ENCODE measurements at places on chromosomes 6 and 20.

GRCh38 chr6:15434263-15434662, 188.4 kb downstream of the JARID2 start:
- no peak for DNase-seq

DNA sequence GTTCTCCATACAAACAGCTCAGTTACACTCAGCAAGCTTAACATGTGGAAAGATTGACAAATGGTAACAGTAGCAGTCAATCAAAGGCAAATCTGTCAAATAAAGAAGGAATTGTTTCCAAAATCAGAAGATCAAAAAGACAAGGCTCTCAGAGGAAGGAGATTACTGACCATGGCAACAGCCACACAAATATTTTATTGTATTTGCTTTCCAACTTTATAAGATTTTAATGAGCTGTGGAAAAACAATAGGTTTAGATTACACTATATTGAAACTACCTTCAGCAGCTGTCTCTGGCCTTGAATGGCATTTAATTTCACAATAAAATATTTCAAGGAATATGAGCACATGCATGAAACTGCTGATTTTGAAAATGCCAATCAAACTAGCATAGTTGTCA, 1143.9 kb upstream of the GJE1 start:
- DNase-seq: no peak

DNA sequence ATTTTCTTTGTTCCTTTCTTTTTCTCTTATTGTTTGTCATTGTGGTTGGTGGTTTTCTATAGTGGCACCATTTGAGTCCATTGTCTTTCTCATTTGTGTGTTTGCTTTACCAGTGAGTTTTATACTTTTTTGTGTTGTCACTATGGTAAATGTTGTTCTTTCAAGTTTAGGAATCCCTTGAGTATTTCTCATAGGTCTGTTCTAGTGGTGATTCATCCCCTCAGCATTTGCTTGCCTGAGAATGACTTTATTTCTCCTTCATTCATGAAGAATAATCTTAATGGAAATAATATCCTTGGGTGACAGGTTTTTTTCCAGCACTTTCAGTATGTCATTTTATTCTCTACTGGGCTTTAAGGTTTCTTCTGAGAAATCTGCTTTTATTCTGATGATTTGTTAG, 209.2 kb upstream of the ASCC3 start:
- DNase-seq: no peak

GRCh38 chr6:134080171-134080795, 27.9 kb upstream of the SLC2A12 start:
- no peak for DNase-seq

GRCh38 chr6:8733879-8734278, 298.5 kb upstream of the SLC35B3 start:
- DNase-seq: no peak

GRCh38 chr6:80541181-80541580, 434.7 kb downstream of the BCKDHB start:
- no peak for DNase-seq

DNA sequence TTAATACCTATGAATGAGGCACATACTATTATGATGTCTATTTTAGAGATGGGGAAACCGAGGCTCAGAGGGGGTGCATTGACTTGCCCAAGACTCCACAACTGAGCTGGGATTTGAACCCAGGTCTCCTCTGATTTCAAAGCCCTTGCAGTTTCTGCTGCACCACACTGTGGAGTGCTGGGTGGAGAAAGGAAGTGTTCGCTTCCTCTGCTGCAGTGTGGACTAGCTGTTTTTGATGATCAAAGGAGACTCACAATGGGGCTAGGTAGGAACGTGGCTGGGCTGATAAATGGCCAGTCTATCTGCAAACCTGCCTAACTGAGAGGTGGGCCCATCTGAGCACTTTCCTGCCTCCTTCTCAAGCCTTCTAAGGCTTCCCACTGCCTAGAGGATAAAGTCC, 87.2 kb downstream of the CD40 start:
- no peak for DNase-seq

- DNase-seq: no peak
Measured at GRCh38 chr6:113805173-113805790, 51.9 kb upstream of the MARCKS start.

- DNase-seq: no peak
Measured at GRCh38 chr20:52269321-52269720, 77.7 kb upstream of the ZFP64 start.

DNA sequence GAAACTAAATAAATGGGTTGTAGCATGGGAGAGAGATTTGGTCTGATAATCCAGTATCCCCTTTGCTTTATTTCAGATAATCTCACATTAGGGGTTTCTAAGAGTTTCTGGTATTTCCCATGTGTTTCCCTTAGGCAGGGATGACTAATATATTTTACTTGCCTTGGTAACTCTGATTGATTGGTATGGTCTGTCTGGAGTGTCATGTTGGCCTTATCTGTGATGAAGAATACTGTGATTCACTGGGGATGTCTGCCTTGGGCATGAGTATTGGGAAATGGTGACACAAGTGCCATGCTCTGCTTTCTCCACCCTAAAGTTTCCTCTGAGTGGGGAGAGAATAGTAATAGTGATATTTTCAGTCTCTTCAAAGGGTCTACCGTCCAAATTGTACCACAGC, 10.1 kb downstream of the SLC22A2 start:
- DNase-seq: no peak

- DNase-seq: no peak
Measured at GRCh38 chr20:20009784-20010253, 7.3 kb upstream of the NAA20 start.

- no peak for DNase-seq
Measured at GRCh38 chr6:43627008-43627825, 1.8 kb downstream of the GTPBP2 start.

- no peak for DNase-seq
Measured at GRCh38 chr6:14811775-14812428, 434.0 kb upstream of the JARID2 start.

DNA sequence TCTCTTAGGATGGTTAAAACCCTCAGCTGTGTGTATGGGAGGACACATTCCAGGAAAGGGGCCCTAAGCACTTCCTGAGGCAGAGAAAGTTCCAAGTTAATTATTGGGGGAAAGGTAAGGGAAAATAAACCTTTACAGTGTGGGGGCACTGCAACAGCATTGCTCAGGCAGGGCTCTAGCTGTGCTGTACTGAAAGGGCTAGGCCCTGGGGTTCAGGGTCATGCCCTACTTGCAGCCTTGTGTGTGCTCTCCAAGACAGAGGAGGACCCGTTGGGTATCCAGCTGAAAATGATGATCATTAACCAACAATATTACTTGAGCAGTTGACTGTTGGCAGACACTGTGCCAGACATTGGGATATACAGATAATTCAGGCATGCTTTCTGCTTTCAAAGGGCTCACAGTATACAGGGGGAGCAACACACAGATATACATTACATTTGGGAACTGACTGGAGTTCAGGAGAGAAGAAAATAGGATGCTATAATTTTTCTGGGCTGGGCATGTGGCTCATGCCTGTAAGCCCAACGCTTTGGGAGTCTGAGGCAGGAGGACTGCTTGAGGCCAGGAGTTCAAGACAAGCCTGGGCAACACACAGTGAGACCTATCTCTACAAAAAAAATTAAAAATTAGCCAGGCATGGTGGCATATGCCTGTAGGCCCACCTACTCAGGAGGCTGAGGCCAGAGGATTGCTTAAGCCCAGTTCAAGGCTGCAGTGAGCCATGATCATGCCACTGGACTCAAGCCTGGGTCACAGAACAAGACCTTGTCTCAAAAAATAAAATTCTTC, 9.1 kb upstream of the RPL7L1 start:
- DNase-seq: no peak

DNA sequence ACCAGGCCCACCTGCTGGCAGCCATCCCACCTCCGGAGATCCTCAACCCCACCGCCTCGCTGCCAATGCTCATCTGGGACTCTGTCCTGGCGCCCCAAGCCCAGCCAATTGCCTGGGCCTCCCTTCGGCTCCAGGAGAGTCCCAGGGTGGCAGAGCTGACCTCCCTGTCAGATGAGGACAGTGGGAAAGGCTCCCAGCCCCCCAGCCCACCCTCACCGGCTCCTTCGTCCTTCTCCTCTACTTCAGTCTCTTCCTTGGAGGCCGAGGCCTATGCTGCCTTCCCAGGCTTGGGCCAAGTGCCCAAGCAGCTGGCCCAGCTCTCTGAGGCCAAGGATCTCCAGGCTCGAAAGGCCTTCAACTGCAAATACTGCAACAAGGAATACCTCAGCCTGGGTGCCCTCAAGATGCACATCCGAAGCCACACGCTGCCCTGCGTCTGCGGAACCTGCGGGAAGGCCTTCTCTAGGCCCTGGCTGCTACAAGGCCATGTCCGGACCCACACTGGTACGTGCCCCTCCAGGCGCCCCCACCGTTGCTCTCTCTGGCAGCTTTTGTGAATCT, 1.1 kb downstream of the SNAI1 start:
- DNase-seq: no peak

DNA sequence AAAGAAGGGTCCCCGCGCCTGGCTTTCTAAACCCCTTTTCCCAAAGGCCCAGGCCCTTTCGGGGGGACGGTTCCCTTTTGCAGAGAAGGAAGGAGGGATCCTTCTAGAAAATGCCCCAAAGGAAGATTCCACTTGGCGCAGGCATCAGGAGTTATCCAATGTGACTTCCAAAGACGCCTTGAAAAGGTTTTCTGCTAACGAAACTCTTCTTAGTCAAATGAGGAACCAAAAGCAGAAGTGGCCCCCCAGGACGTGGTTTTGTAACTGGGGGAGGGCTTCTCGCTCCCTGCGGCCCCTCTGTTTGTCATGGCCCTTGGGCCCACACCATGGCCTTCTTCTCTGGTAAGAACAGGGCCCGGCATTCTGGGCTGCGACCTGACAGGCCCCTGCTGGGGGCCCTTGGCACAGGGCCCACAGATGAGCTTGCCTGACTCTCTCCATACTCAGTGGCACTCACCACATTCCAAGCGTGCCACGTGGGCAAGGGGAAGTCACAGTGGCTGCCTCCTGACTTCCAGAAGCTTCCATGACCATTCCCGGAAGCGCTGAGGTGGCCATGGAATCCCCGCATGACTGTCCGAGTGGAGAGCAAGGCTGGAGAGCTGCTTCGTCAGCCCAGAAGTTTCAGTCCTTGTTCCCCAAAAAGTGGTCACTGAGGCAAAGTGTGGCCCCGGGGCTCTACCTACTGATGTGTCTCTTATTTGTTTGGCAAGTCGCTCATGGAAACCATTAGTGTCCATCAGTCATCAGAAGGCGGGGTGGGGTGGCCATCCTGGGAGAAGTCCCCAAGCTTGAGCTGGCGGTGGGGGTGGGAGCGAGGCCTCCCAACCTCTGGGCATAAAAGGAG, 834 bp upstream of the CTSZ start:
- no peak for DNase-seq
